Fibroblast of skin of abdomen (primary cell): ENCODE measurements at places on chromosomes 12 and 14.

DNA sequence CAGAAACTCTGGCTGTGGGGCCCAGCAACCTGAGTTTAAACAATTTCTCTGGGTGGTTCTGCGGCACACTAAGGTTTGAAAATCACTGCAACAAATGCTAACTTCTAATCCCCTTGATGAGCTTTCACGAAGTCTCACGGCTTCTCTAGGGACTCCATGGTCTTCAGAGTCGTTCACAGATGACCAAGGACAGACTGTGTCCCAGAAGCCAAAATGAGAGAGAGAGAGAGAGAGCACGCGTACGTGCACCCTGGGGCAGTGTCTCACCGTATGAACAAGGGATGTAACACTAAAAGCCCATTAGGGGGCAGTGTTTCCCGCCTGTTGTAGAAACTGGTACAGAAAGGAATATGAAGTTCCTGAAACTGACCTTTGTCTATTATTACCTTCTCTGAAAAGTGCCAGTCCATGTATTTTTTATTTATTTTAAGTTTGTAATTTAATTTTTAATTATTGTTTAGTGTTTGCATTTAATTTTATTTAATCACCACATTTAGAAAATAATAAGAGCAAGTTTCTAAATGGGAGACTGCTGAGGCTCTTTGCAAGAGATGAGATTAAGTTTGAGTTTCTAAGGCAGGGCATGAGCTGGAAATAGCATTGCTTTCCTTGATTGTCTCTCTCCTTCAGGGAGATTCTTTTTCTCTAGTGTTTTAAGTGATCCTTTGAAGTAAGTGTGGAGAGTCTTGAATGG, 3.4 kb downstream of the APOLD1 start:
- DNase-seq: peak; percentile 75

- DNase-seq: peak; percentile 62
These were observed 43.6 kb upstream of the NID2 start for GRCh38 chr14:52112336-52113018.

- DNase-seq: no peak
These were observed 23.4 kb downstream of the EML1 start for GRCh38 chr14:99816642-99817041.

GRCh38 chr14:81001447-81001846, 46.0 kb downstream of the TSHR start:
- DNase-seq: no peak

- no peak for DNase-seq
These were observed 291.1 kb upstream of the TBX3 start for GRCh38 chr12:114974826-114975639.

GRCh38 chr12:92541731-92542130, 161.1 kb upstream of the PLEKHG7 start:
- DNase-seq: no peak

- no peak for DNase-seq
These were observed 91.9 kb downstream of the TMEM132D start for GRCh38 chr12:129811963-129812362.

DNA sequence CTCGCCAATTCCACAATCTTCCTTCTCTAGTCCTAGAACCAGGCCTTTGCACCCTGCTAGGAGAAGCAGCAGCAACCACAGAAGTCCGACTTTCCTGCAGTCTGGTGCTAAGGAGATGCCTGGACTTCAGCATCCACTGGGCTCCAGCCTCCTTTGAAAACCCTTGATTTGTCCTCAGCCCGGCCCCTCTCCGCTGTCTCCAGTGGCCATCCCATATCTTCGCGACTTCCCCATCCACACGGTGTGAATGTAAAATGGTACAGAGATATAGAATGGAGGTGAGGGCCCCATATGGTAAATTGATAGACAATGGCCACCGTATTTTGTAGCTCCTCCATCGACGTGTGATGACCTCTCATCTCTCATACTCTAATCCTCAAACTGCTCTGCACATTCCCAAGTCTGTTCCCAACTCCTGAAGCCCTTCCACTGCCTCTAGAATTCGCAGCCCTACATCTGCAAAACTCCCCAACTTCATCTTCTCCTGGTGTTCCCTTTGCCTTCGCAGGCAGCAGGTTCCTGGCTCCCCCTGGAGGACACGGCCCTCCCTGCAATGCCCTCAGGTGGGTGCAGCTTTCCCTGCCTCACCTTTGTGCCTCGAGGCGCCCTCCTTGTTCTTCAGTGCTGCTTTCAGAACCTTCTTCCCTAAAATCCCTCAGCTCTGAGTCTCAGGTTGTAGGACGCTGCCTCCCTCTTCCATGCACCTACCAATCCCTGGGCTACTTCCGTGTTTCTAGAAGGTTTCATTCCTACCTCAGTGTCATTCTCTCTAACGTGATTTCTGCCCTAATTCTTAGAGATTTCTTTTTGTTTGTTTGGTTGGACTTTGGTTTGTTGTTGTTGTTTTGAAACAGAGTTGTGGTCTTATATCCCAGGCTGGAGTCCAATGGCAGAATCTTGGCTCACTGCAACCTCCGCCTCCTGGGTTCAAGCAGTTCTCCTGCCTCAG, 36.7 kb downstream of the TMBIM6 start:
- DNase-seq: peak; percentile 17

GRCh38 chr12:48815126-48816110, 2.9 kb upstream of the CACNB3 start:
- DNase-seq: peak; percentile 83

DNA sequence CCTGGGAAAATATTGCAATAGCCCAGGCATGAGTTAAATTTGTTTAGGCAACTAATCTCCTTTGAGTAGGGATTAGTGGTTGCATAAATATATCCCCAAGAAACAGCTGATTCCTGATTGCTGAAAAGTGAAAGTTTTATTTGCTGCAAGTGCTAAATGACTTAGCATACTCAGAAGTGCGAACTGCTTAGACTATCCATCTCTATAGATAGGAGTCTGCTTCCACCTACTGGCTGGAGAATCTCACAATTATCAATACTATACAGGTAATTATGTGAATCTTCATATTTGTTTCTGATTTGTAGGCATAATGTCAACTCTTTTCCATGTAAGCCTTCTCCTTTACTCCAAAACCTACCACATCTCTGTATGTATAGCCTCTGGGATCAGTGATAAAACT, 12.0 kb upstream of the SLCO1B3 start:
- peak; percentile 8 for DNase-seq

DNA sequence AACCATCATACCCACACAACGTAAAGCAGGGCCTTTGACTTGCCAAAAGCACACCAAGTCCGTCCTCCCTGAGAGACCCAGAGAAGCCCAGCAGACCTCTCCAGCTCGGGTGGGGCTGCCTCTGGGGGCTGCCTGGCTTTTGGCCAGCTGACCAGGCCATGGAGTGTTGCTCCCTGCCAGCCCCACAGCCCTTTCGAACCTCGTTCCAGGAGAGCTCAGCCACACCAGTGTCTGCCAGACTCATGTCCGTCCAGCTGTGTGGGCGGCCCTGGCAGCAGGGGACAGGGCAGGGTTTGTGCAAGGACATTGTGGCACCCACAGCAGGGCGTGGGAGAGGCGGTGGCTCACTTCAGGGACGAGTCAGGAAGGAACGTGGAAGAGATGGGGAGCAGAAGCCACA, 22.6 kb upstream of the IRF2BPL start:
- DNase-seq: no peak

GRCh38 chr12:44581642-44582242, 294.4 kb downstream of the NELL2 start:
- no peak for DNase-seq

- peak; percentile 19 for DNase-seq
These were observed 40.2 kb downstream of the ETV6 start for GRCh38 chr12:11689591-11690186.

DNA sequence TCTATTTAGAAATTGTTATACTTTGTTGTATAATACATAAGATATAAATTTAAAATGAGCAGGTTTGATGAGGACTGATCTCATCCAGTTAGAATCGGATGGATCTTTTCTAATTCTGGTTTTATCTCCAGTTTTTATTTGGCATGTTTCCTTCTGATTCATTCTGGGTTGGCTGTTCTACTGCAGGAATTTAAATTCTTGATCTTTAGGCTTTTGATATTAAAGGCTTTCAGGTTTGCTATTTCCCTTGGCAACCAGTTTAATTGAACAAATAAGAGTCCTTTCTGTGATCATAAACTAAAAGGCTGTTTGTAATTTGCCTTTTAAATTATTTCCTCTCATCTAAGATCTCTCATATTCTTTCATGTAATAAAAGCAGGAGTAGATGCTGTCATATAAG, 83.4 kb downstream of the PDE6H start:
- no peak for DNase-seq

DNA sequence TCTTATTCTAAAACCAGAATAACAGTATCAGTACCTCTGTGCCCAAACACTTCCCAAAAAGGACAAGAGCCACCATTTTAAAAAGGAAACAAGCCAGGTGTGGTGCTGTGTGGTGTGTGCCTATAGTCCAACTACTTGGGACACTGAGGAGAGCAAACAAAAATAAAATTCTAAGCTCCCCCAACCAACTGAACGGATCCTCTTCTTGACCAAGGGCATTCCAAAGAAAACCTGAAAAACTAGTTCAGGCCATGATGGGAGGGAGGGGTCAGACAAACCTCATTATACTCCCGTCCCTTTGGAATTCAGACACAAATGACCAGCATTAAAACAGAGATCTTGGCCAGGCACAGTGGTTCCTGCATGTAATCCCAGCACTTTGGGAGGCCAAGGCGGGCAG, 20.5 kb downstream of the SLC11A2 start:
- no peak for DNase-seq

GRCh38 chr12:15278816-15279658, 43.3 kb upstream of the PTPRO start:
- DNase-seq: peak; percentile 73

DNA sequence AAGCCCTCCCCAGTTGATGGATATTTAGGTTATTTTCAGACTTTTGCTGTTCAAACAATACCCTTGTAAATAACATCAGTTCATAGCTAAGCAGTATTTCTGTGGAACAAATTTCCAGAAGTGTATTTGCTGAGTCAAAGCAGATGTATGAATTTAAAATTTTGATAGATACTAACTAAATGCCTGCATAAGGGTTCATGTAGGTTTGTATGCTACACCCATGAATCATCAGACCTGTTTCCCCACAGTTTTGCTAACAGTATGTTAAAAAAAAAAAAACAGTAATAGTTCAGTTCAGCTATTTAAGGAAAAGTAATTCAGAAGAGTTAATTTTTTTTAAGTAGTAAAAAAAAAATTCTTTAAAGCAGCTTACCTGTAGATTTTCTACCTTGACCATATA, 236.1 kb upstream of the DIO2 start:
- DNase-seq: peak; percentile 35

DNA sequence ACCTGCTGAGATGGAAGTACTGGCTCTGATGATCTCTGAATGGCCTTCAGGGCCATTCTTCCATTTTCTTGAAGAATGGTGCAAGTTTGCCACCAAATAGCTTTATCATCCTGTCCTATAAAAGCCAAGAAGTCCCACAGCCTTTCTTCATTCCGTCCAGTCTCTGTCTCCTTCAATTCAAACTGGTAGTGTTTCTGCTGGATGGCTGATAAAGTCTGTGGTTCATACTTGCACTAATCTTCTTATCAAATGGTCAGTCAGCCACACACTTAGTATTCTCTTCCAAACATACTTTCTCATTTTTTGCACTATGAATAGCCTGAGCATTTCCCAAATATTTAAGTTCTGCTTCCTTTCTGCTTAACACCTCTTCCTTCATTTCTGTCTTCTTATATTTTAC, 39.4 kb upstream of the BEGAIN start:
- no peak for DNase-seq

DNA sequence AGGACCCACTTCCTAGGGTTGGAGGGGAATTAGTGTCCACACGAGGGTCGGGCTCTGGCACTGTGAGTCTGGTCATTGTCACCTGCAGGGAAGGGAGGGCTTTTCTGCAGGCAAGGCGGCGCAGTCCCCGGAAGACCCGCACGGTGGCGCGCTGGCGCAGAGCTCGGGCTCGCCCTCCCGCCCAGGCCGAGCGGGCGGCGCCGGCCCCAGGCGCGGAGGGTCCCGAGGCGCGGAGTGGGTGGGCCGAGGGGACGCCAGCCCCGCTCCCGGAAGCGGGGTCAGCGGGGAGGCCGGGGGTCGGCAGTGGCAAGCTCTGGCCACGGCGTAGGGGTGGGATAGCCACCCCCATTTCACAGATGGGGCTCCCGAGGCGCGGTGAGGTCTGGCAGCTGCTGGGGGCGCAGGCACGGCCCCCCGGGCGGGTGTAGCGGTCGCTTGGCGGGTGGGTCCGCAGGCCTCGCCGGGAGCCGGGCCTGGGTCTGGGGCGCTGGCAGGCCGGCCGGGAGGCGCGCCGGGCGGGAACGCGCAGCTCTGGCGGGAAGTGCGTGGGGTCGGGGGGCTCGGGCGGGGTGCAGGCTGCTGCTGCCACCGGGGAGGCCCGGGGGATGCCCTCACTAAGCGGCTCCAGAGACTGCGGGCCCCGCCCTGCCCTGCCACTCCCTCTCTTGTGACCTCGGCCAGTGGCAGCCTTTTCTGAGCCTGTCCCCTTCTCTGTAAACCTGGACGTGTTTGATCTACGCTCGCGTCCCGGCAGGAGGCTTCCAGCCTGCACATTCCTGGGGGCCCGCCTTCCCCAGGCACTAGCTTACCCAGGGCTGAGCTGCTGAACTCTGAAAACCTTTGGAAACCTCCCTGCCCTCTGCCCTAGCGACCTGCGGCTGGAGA, 46.1 kb downstream of the CYP46A1 start:
- DNase-seq: no peak

- DNase-seq: no peak
These were observed 216.2 kb downstream of the APAF1 start for GRCh38 chr12:98861251-98861650.

DNA sequence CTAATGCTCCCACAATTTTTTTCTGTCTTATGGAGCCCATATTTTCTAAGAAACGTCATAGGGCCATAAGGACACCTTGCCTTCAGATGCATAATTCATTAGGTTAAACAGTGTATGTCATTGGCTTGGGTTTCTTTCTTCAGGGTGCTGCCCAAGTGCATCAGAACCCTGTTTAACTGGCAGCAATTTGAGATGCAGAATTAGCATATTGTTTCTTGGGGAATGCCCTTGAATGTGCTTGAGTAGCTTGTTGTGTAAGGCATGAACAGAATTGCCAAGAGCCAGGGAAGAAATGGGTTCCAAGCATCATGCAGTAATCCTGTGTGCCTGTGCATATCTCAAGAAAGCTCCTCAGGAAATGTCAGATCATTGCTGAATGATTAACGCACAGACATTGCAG, 277.2 kb downstream of the SYT1 start:
- no peak for DNase-seq

DNA sequence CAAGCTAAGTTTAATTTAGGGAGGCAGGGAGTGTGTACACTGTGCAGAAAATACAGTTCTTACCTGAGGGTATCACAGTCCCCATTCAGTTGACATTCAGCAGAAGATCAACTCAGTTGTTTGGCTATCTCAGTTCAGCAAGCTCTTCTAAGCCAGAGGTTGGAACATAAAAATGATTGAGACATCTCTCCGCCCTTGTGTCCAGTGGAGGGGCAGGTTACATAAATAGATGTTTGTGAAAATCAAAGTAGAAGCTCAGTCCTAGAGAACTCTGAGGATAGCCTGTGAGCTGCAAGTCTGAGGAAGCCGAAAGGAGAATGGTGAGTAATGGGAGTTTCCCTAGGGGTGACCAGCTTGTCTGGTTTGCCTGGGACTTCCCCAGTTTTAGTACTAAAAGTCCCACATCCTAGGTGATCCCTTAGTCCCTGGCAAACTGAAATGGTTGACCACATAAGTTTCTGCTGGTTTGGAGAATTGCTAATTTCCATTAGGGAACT, 251.4 kb upstream of the ATP2B1 start:
- DNase-seq: no peak
